ENCODE measurements at places on chromosomes 5 and 9.

GRCh38 chr9:113274474-113275156, 757 bp downstream of the CDC26 start:
- DNase-seq: peak; percentile 29

DNA sequence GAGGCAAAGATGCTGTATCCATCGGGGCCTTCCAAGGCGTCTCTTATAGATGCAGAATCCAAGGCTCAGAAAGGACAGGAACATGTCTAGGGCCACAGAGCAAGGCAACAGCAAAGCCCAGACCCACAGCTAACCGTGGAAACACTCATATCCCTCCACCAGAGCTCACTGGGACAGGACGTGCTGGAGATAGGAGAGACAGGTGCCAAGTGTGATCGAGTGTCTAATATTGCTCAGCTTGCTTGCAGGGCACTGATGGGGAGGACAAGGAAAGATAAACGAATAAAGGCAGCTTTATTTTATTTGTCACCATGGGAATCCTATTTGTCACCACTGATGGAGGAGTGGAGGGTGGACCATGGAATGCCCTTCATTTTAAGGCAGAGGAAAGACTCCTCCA, 44.0 kb upstream of the AKNA start:
- DNase-seq: no peak

- no peak for DNase-seq
These were observed 137.7 kb upstream of the NMUR2 start for GRCh38 chr5:152542741-152543140.

DNA sequence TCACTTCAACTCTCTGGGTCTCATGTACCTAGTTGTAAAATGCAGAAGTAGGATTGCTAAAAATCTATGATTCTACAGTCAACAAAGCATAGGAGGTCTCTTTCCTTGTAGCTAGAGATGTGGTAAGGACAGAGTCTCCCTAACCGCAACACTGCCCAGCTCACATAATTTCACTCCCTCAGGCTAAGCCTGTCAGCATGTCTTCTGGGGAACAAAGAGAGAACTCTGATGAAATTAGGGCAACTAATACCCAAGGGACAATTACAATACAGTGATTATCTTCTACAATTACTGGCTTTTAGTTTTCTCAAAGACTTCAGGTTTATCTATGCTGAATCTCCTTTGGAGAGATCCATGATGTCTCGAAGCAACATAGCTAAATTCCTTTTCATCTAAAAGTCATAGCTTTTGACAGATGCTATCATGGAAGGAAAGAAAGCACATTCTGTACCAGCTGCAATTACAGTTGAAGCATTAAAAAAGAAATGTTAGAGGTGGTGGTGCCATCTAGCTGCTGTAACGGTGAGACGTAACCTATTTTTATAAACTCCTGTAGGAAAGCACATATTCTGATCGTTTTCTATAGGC, 141.1 kb upstream of the TARS1 start:
- DNase-seq: peak; percentile 15

- DNase-seq: no peak
These were observed 154.9 kb upstream of the PAPPA start for GRCh38 chr9:115998666-115999065.

- DNase-seq: peak; percentile 68
These were observed 9.3 kb upstream of the PTPN3 start for GRCh38 chr9:109507421-109507838.

- DNase-seq: peak; percentile 26
These were observed 74.9 kb upstream of the NIPAL4 start for GRCh38 chr5:157384971-157385709.

GRCh38 chr5:143771602-143772001, 40.4 kb upstream of the HMHB1 start:
- DNase-seq: no peak

GRCh38 chr5:71652803-71653543, 65.8 kb downstream of the MCCC2 start:
- DNase-seq: no peak

DNA sequence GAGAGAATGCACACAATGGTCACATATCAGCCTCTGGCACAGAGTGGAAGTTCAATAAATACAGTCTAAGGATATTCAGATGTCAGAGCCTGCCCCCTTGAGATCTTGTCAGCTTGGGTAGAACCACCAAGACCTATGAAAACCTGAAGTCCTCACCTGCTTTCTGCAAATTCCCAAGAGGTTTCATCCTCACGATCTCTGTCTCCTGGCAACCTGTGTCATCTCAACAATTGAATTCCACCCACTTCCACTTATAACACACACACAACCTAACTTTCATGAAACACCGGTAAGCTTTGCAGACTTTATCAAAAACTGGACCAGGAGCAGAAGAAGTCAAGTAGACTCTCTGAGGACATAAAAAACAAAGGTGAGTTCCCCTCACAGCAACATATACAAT, 151.6 kb upstream of the SLC30A5 start:
- DNase-seq: no peak

DNA sequence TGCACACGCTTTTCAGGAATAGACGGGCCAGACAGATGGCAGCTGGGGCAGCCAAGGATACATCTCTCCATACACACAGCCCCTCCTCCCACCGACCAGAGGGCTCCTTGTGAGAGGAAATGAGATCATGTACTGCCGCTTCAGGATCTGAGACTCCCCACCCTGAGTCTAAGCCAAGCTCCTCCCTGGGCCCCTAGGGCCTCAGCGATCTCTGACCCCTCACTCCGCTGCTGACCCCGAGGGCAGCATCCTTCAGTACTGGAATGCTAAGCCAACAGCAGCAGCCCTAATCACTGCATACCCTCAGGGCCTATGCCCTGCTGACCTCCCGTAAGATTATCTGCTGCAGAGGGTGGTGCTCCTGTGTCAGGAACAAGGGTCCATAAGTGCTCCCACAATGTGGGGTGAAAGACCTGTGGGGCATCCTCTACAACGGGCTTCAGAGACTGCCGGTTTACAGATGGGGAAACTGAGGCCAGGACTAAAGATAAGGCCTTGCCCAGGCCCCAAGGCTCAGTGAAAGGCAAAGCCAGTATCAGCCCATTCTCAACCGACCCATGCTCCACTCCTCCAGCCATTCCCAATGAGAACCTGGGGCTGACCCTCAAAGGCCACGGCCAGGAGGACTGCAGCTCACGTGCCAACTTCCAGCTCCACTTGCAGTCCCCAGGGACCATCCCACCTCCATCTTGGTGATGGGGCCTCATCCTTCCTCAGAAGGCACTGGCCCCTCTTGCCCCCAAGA, 37.5 kb downstream of the BICD2 start:
- no peak for DNase-seq

DNA sequence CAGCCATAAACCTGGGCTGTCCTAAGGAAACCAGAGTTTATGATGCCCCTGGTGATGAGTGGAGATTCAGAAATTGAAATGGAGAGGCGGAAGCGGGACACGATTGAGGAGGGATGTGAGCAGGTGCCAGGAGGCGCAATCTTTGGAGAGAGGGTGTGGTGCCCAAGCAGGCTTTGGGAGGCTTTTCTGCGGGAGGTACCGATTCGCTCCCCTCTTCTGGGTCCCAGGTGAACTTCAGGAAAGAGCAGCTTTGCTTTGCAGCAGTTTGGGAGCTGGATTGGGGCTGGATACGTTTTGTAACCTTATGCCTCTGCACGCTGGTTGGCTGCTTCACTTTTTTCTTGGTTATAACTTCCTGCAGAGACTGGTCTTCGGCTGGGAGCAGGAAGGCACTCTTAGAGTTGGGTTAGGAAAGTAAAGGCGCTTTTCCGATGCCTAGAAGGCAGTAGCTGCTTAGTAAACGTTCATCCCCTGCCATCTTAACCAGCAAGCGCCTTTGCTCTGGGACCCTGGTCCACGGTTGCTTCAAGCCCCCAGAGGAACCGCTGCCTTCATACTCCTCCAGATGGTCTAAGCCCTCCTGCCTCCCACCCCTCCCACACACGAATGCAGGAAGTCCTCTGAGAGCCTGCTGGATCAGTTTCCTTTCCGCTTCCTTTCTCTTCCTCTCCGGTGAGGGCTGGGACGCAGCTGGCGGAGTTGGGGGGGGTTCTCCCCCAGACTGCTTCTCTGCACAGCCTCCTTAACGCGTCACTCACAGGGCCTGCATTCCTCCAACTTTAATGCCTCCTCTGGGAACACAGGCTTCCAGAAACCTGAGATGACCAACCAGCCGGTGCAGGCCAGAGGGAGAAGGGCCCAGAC, 15.2 kb upstream of the NEK6 start:
- DNase-seq: no peak

- no peak for DNase-seq
These were observed 16.2 kb upstream of the ITGA1 start for GRCh38 chr5:52771343-52772039.

DNA sequence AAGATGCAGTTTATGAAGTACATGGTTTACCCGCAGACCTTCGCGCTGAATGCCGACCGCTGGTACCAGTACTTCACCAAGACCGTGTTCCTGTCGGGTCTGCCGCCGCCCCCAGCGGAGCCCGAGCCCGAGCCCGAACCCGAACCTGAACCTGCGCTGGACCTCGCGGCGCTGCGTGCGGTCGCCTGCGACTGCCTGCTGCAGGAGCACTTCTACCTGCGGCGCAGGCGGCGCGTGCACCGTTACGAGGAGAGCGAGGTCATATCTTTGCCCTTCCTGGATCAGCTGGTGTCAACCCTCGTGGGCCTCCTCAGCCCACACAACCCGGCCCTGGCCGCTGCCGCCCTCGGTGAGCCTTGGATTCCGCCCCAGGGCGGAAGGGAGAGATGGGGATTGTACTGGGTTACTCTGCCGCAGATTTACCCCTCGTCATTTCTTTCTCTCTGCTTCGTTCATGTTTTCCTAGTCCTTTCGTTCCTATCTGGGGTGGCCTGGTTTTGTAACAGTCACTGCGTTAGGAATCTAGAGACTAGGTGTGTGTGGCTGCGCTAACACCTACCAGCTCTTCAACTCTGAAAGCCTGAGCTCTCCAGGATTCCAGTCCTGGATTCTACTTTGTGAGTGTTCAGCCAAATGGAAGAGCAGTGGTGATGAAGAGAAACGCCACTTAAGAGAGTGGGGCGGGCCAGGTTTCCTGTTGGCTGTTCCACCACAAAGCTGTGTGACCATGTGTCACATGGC, 638 bp downstream of the MRPS30 start:
- DNase-seq: peak; percentile 12

DNA sequence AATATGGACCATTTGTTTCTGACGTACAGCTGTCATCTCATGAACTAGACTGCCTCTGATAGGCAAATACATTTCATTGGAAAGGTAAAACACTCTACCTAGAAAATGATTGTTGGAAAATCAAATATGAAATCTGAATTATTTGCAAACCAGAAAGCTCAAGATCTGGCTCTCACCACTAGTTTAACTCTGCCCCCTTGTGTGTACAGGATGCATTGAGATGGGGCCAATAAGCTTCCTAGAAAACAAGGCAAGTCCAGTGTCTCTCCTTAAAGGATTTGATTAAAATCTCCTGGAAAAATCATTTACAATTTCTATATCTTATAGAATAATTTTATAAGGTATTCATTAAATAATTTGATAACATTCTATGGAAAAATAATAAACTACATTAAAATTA, 311.9 kb upstream of the ANKH start:
- no peak for DNase-seq

GRCh38 chr9:9257999-9258498, 1354.8 kb downstream of the PTPRD start:
- no peak for DNase-seq

- no peak for DNase-seq
These were observed 162.3 kb downstream of the DRD1 start for GRCh38 chr5:175281714-175282113.

GRCh38 chr5:159628703-159629102, 287.6 kb upstream of the ADRA1B start:
- no peak for DNase-seq

GRCh38 chr9:92607088-92607487, 62.8 kb downstream of the IPPK start:
- DNase-seq: no peak

GRCh38 chr9:136789523-136789937, 1.6 kb upstream of the TMEM141 start:
- no peak for DNase-seq

- no peak for DNase-seq
These were observed 33.6 kb downstream of the LRRTM2 start for GRCh38 chr5:138841531-138841930.

DNA sequence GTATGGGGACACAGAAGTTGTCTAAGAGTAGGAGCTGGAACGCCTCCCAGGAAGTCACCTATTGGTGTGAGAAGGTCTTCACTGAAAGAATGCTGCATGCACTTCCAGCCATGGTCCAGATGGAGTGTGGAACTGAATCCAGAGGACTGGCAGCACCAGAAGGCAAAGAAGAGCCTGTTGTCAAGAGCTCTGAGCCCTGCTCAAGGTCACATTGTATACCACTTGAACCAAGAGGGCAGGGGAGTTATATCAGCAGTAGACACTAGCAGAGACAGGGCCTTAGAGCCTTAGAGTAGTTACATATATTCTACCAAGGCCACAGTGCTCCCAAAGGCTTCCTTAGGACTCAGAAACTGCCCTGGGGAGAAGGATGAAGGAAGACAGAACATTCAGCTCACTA, 130.8 kb upstream of the POC5 start:
- no peak for DNase-seq

GRCh38 chr9:123960366-123960765, 30.4 kb upstream of the DENND1A start:
- no peak for DNase-seq

- DNase-seq: no peak
These were observed 132.9 kb upstream of the LMX1B start for GRCh38 chr9:126480813-126481212.

DNA sequence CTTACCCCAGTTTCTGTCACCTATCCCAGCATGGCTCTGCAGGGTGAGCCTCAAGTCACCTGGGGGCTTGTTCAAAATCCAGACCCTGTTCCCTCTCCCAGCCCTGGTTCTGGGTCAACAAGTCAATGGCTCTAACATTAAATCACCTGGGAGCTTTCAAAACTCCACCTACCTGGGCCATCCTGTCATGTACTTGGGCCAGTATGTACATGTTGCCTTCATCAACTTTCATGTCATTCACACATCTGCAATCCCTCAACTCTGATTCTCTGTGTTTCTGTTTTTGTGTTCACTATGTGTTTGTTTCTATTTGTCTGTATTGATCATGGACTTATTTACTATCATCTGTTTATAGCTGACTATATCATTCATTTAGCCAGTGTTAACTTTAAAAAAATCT, 2.1 kb upstream of the SH3GLB2 start:
- DNase-seq: no peak

- DNase-seq: no peak
These were observed 39.8 kb downstream of the WDR41 start for GRCh38 chr5:77452351-77452750.

DNA sequence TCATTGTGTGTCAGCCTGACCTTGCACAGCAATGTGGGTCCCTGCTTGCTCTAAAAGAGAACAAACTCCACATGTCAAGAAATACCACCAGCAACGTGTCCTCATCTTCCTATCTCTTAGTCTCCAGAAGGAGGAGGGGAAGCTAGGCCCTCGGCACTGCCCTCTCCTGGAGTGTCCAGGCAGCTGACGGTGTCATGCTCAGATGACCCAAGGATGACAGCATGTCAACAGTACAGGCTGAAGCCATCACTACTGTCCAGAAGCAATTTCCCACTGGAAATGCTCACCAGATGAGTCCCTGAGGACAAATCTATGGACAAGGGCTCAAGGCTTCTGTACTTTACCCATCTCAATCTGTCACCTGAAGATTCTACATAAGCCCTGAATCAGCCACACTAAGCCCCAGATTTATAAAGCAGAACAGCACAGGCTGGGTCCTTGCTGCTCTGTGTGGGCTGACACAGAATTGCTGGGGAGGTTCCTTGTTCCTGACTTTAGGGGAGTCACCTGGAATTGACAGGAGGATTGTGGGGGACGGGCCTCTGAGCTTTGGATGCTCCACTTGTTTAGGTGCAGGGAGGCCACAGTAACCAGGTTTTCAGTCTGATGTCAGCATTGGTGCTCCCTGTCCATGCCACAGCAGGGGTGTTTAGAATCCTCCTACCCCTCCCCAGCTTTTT, 210.2 kb downstream of the DAB2IP start:
- DNase-seq: no peak

Data from H54 (cell line).